Iris pigment epithelial cell (primary cell): ENCODE measurements at places on chromosomes 1 and 21.

GRCh38 chr1:62425041-62425440, 11.8 kb upstream of the USP1 start:
- DNase-seq, result no peak

GRCh38 chr21:44510508-44511218, 29.3 kb downstream of the KRTAP10-1 start:
- DNase-seq, result peak; percentile 8

GRCh38 chr1:219050822-219051125, 122.9 kb upstream of the LYPLAL1 start:
- DNase-seq, result no peak

GRCh38 chr21:46347791-46348381, 23.9 kb downstream of the PCNT start:
- peak; percentile 24 for DNase-seq

- DNase-seq, result no peak
These were observed 48.1 kb downstream of the PHC2 start for GRCh38 chr1:33382661-33383415.

- DNase-seq, result no peak
These were observed 182.6 kb upstream of the EDN2 start for GRCh38 chr1:41666981-41667631.

DNA sequence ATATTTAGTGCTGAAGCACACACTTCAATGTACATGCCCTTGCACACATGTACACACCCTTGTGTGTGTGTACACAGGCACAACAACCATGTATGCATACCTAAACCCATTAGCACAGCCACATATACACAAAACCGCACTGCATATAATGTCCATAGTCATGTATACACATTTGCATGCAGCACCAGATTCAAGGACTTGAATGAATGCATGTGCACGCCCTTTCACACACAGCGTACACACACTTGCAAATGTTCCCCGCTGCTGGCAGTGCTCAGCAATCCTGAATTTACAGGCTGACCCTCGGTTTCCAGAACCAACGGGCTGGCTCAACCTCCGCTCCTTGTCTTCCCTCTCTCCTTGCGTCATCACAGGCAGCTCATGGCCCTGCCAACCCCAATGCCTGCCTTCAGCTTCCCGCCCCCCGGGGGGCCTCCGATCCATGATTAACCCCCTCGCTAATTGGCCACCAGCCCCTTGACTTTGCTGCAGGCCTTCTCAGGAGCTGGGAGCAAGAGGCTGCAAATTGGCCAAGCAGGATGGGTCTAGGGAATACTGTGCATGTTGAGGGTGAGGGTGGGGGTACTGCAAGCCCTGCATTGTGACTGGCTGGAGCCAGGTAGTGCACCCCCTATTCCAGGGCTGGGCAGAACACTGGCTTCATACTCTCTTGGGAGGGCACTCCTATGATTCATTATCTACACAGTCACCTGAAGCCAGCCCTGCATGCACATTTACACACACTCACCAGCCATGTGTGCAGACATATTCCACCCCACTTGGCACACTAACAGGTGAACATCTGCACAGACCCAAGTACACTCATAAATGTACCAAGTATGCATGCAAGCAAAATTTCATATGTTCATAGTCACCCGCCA, 7.9 kb downstream of the GPR3 start:
- no peak for DNase-seq

GRCh38 chr1:199394856-199395255, 632.7 kb upstream of the NR5A2 start:
- no peak for DNase-seq

- no peak for DNase-seq
These were observed 4.7 kb downstream of the CFAP45 start for GRCh38 chr1:159895286-159895685.
